Hepatocyte (in vitro differentiated cells): ENCODE measurements at places on chromosomes 2 and 18.

- no peak for DNase-seq
Observed at GRCh38 chr2:54409752-54410151, 46.4 kb upstream of the SPTBN1 start.

DNA sequence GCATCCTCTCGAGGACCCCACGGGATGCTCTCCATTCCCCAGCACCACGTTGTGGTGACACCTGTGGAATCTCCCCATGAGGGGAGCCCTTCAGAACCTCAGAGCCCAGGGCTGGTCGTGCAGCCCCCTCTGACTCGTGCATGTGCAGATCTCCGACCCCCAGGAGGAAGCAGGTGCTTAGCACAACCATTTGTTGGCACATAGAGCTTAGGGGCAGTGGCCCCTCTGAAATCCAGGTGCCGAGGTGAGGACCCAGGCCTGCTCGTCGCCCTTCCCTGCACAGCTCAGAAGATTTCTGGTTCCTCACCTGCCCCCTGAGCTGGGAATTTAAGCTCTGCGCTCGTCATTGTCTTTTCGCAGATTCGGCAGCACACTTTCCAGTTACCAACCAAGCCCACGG lies 1.3 kb upstream of the OTOS start:
- DNase-seq, result no peak

DNA sequence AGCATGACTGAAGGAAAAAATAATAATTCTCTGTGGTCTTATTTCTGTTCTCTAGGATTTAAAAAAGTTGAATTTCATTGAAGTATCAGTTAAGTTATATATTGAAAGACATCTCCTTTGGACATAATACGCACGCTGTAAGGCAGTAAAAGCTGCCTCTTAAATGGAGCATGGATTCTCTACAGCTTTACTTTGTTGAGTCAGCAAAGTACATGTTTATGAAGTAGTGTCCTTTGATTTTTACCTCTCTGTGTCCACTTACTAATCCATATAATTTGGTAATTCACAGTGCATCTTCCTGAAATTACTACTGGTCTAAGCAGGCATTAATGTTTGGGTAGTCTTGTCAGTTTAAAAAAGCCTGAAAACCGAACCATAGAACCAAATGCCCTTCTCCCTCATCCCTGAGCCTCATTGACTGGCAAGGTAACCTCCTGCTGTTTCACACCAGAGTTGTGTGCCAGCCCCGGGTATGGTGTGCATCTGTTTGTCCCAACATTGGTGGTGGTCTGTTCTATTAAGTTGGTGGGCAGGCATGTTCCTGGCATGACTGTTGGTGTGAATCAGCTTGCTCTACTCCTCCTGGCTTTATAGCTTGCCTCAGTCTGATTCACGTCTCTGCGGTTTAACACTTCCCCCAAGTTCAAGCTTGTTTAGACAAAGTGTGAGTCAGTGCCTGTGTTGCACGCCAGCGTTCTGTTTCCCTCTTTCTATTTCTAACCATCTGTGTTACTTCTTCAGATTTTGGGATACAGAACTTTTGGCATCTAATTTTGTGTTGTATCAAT lies 71.0 kb upstream of the ITM2C start:
- DNase-seq, result peak; percentile 79

GRCh38 chr2:152415796-152416195 lies 80.8 kb downstream of the FMNL2 start:
- no peak for DNase-seq

DNA sequence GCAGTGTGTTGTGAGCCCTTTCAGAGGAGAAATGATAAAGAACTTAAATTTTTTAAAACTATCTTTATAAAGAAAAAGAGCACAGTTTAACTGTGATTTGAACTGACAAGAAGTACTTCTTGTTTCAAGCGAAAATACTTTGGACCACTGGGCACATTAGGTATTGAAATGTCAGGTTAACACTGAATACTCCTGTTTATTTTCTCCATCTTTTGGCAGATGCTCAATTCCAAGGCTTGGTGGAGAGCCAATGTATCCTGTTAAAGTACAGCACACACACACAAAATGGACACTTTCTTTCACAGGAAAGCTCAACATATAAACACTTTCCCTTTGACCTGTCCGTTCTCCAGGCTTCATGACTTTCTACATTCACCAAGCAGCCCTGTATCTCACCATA lies 32.6 kb upstream of the SP3 start:
- no peak for DNase-seq

- no peak for DNase-seq
Observed at GRCh38 chr18:71808616-71809015, 735.5 kb downstream of the CBLN2 start.

- DNase-seq, result no peak
Observed at GRCh38 chr2:105660489-105660888, 84.2 kb upstream of the NCK2 start.
